ENCODE measurements at places on chromosomes 12 and 14.

GRCh38 chr12:42582498-42582897 is 7.0 kb downstream of the PRICKLE1 start:
- DNase-seq = no peak

- DNase-seq = no peak
Observed at GRCh38 chr12:93153321-93153720, 224.2 kb upstream of the EEA1 start.

- DNase-seq = no peak
Observed at GRCh38 chr14:75496755-75497154, 25.5 kb upstream of the BATF start.

GRCh38 chr12:1503281-1503711 is 91.1 kb downstream of the FBXL14 start:
- DNase-seq = no peak

DNA sequence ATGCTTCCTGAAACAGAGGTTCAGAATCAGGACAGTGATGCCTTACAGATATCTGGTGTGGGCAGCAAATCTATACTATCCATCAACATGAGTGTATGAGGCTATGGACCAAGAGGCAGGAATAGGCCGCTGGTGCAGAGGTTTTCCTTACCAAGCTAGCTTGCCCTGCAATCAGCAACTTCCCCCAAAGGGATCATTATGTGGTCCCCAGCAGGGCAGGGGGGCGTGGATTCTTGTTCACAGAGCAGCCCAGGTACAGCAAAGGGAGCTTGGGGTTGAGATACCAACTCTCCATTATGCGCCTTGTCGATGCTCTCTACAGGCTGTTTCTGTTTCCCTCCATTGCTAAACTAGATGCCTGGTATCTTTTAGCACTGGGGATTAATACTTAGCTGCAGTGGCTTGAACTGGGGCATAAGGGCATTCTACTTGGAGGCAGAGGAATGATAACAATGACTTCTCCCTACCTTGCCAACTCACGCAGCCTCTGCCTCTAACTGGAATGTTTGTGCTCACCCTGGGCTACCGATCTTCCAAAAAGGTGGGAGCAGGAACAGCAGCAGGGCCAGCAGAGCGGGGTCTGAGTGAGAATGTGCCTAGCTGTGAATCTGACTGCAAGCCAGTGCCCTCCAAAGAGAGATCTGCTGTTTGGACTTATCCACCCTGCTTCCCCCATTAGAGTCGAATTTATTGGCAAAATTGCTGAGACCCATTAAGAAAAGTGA is 10.3 kb upstream of the KRT1 start:
- DNase-seq = no peak

Measured in NCI-H187 treated with DMSO at 0.1 percent for 48 hours (cell line).